HFFc6 (cell line): ENCODE measurements at places on chromosomes 3 and 15. TPM values are rescaled to one million over a fixed set of nuclear protein-coding genes. Genes with fewer than 3 reads are reported as not detected.

The ISLR gene
- total RNA-seq = 2.0 to 4.7 TPM (median 4.2 TPM) in 3 replicates

The CPOX gene
- total RNA-seq = 18.0 to 28.0 TPM (median 22.7 TPM) in 3 replicates

The OR5K2 gene
- total RNA-seq = not detected in 3 replicates

The EOMES gene
- total RNA-seq = 0.07 TPM in 1 of 3 replicates, not detected in the others

The SLC9A9 gene
- total RNA-seq = 0.34 to 0.71 TPM (median 0.55 TPM) in 3 replicates

The GOLGA6D gene
- total RNA-seq = not detected in 3 replicates

The TNIK gene
- total RNA-seq = 9.8 to 17.4 TPM (median 15.5 TPM) in 3 replicates

The DLG1 gene
- 70.1 to 75.4 TPM (median 70.6 TPM) in 3 replicates for total RNA-seq

The DNASE1L3 gene
- not detected in 3 replicates for total RNA-seq

The AGBL1 gene
- not detected in 3 replicates for total RNA-seq

The SLC28A2 gene
- not detected in 3 replicates for total RNA-seq

The TMOD2 gene
- 12.5 to 13.2 TPM (median 12.7 TPM) in 3 replicates for total RNA-seq

The MYLK gene
- total RNA-seq = 294 to 419 TPM (median 310 TPM) in 3 replicates

The PLA2G4E gene
- not detected in 3 replicates for total RNA-seq

The FBN1 gene
- total RNA-seq = 617 and 742 TPM in 2 replicates

The SHF gene
- total RNA-seq = 2.0 to 3.5 TPM (median 2.1 TPM) in 3 replicates

The NKTR gene
- 27.0 to 30.9 TPM (median 30.2 TPM) in 3 replicates for total RNA-seq

The ABHD17C gene
- 10.5 to 20.4 TPM (median 10.8 TPM) in 3 replicates for total RNA-seq

The TTC21A gene
- total RNA-seq = 0.91 and 1.2 TPM in 2 replicates

The EFHB gene
- total RNA-seq = 0.89 to 0.91 TPM in 2 of 3 replicates, not detected in the other

The SLC6A1 gene
- total RNA-seq = not detected in 3 replicates
